Amniotic stem cell (primary cell): ENCODE measurements at places on chromosomes 16 and 17.

DNA sequence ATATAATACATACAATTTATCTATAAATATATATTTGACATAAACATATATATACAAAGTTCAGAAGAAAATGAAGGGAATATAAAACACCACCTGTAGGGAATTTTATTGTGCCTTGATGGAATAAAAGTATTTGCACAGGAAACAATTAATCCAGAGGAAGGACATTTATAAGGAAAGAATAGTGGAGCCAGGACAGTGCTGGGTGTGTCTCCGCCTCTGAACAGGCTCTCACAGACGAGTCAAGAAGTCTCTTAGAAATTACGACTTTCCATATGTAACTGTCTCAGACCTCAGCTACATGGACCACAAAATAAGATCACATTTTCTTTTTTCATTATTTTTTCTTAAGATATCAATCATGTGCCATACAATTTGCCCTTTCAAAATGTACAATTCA, 93.9 kb downstream of the TMEM114 start:
- no peak for DNase-seq

DNA sequence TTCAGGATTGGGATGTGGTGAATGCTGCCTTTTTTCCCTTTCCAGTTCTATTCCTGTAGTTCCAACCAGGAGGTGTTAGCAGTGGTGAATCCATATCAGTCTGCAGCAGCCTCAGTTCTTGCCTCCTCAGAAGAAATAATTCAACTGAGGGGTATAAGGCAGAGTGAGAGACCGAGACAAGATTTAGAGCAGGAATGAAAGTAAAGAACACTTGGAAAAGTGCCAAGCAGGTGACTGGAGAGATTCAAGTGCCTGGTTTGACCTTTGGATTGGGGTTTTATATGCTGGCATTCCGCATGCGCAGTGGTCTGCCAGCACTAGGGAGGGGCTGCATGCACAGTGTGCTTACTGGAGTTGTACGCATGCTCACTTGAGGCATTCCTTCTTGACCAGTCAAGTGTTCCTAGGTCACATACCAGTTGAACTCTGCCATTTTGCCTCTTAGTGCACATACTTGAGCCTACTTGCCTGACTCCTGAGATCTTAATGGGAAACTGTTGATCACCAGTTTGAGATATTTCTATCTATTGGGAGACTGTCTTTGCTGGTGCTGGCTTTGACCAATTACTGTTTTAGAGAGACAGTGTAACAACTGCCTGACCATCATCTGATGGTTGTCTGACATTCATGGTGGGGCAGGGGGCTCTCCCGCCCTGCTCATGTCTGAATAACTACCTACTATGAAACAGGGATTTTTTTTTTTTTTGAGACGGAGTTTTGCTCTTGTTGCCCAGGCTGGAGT, 680 bp upstream of the CCL15 start:
- no peak for DNase-seq

DNA sequence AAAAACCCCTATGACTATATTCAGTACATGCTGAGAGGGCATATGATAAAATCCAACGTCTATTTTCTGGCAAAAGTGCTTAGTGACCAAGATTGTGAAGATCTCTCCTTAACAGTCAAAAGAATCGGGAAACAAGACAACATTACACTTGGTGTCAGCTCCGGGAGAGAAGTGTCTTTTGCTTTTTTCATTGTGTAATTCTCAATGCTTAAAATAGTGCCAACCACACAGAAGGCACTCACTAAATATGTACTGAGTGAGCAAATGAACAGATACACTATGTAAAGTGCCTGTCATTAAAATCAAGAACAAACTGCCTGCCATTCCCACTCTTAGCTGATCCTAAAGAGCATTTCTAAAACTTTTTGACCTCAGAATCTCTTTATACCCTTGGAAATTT, 34.1 kb downstream of the VPS53 start:
- no peak for DNase-seq

GRCh38 chr16:57019746-57020145, 30.4 kb downstream of the NLRC5 start:
- DNase-seq = no peak

- no peak for DNase-seq
These were observed 256.1 kb upstream of the SOX9 start for GRCh38 chr17:71864755-71865154.

- no peak for DNase-seq
These were observed 79.6 kb downstream of the GAS7 start for GRCh38 chr17:10118788-10119130.

GRCh38 chr17:1362065-1362848, 37.8 kb downstream of the YWHAE start:
- DNase-seq = no peak

GRCh38 chr16:66414891-66415290, 12.2 kb upstream of the BEAN1 start:
- peak; percentile 25 for DNase-seq

DNA sequence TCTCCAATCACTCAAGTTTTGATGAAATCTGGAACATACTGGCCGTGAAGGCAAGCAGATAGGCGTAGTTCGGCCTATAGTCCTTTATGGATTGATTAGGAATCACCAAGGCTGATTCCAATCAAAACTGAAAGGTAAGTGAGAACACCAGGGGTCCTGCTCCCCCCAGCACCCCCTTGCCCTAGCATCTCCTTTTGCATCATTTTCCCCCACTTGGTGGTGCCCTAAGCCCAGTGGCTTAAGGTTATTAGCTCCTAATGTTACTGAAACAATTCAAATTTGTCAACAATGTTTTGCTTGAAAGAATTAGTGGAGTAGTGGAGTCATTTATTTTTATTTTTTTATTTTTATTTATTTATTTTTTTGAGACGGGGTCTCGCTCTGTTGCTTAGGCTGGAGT, 4.9 kb downstream of the SLFN14 start:
- DNase-seq = no peak

DNA sequence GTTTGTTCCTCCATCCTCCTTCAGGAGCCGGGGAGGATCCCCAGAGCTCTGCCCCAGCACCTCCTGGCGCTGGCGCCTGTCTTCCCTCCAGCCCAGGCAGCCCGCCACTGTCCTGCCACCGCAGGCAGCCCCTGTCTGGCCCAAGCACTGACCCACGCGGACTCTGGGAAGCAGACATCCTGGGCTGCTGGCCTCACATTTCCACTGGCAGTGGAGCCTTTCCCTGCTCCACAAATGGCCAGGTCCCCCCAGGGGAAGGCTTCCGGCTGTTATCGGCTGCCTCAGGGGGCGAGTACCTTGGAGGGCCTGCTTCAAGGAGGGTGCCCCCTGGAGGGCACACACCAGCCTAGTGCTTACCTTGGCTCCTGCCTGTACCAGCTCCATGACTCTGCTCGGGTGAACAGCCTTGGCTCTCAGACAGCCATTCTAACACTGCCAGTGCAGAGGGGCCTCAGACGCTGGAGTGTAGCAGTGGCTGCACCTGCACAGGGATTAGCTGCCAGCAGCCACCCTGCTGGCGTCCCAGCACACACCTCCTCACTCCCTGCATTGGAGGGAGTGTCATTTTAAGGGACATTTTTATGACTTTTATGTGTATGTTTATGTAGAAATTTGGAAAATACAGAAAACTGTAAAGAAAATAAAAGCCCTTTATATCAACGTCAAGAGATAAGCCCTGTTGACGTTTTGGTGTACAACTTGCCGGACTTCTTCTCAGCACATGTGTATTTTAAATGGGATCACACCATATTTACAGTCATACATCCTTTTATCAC, 21.0 kb downstream of the ACE start:
- no peak for DNase-seq

DNA sequence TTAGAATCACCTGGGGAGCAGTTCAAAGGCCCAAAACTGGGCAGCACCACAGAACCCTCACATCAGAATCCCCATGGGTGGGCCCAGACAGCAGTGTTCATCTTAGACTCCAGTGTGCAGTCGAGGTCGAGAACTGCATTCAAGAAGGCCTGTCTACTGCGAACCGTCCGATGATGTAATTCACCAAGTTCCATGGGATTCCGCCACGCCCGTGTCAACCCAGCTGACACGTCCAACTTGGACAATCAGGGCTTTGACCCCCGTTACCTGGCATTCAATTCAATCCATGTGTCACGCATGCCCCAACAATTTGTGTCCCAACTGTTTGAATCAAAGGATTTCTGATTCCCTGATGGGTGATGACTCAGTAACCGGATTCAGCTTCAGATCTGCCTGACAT, 9.2 kb downstream of the HSBP1 start:
- DNase-seq = no peak

- DNase-seq = no peak
These were observed 70.9 kb downstream of the GNAO1 start for GRCh38 chr16:56262148-56262547.

DNA sequence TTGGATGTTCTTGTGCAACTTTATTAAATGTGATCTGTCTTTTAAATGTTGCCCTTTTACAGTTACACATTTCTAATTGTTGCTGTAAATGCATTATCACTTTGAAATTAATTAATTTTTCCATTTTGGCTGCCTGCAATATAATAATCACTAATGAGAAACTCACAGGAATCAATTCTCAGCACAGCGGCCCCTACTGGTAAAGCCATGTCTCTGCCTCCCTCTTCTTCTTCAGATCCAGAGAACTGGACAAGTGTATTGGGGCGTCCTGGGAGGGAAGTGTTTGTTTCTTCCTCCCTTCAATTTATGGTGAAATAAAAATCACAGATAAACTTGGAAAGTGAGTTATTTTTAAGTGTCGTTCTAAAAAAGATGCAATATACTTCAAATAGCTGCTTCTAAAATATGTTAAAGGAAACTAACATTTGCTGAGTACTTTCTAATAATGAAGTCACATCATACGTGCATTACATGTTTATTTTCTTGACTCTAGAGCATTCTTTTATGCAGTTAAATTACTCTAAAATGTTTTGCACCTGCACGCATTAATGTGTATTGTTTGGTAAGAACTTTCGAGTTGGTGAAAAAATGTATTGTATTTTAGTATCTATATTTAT, 338.0 kb downstream of the WWOX start:
- DNase-seq = no peak

- DNase-seq = no peak
These were observed at the start of gene ZNF768 for GRCh38 chr16:30526137-30526822. Gene ZNF768 (minus strand): TSS chr16:30526566. CDS start chr16:30526413, 153 bp downstream.

DNA sequence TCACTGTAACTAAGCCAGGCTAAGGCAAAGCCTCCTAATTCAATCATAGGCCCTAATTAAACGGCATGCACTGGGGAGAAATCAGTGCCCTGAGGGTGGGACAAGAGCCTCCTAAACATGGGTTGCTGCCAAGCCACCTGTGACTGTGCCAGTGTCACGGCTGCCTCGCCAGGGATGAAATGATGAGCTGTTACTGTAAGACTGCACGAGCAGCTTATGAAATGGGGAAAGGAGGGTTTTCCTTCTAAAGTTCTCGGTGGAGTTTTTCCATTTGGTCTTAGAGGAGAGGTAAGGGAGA, 12.7 kb downstream of the TMEM11 start:
- no peak for DNase-seq

- no peak for DNase-seq
These were observed 6.6 kb upstream of the TSPOAP1 start for GRCh38 chr17:58335061-58335731.

DNA sequence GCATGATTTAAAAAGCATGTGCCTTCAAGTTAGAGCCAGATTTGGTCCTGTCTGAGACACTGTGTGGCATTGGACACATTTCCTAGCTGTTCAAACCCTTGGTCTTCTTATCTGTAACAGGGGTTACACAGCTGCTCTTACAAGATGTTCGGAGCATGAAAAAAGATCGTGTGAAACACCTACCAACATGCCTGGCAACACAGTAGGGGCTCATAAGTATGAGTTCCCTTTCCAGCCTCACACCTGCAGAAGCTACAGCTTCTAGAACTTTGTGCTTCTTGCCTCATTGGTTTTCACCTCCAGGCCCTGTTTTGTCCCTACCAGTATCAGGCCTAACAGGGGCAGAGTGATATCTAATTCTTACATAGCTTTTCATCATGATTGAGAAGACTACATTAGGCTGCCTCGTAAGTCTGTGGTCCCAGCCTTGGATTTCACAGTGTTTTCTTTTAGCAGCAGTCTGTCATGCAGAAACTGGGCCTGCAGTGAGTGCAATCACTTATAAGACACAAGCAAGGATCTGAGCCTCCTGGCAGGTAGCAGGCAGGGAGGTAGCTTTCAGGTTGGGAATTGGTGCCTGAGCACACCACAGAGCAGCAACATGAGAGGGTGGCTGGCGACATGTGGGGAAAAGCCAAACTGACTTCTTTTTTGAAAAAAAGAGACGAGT, 78.8 kb downstream of the CCDC182 start:
- DNase-seq = no peak

DNA sequence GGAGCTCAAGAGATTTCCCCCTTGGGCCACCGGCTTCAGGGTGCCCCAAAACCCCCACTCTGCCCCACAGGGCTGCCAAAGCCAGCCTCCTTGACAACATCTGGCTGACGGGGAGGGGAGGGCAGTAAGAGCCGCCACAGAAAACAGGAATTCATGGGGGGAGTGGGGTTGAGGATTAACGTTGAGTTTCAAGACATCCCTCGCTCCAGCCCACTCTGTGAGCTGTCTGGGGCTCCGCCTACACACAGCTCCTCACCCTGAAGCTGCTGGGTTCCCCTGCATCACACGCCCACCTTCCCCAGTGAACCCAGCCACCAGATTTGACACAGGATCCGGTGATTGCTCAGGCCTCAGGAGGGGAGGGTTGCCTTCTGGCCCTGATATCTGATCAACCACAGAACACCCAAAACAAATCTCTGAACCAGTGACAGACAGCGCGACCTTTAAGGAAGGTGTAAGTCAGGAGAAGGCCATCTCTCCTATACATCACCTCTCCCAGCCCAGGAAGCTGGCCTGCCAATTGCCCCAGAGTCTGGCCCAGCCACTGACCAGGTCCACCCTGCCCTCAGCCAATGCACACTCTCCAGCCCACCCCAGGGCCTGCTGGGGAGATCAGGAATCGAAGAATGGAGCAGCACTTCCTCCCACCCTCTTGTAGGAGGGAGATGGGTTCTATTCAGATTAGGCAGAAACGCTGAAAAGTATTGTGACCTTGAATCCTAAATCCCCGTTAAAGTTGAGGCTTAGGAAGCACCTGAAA, 132.1 kb downstream of the CLEC16A start:
- DNase-seq = no peak

DNA sequence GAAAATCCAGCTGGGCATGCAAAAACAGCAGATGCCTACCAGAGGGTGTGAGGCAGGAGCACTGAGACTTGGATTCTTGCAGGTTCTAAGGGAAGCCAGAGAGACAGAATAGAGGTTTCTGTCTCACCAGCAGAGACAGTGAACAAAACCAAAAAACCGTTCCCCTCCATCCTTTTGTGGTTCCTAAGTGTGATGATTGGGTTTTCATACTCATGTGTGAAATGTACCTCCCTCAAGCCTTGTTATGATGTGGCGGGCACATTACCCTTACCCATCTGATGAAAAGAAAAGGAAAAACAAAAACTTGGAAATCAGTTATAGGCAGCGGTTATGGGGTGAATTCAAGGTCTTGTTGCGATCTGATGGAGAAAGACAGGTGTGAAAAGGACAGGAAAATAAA, 172.6 kb upstream of the CDH13 start:
- DNase-seq = no peak

GRCh38 chr16:12010388-12011251, 34.1 kb downstream of the SNX29 start:
- DNase-seq = no peak
